ENCODE measurements at places on chromosomes 1 and 21. TPM values are rescaled to one million over a fixed set of nuclear protein-coding genes. Genes with fewer than 3 reads are reported as not detected.

DNA sequence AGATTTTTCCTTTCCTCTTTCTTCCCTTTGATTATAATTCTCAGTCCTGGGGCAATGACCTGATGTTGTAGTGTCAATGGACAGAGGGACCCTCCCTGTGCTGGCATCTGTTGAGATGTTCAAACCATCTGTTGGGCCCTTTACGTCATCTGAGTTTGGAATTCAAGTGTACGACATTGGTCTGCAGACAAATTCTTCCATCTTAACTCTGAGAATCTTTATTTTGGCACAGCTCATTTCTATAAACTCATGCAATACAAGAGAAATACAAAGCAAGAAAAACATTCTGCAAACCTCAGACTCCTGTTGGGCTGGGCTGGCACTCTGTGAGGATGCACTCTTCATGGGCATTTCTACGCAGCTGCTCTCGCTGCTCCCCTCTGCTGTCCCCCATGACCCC is 54.2 kb downstream of the IFI44 start:
- no peak for DNase-seq

DNA sequence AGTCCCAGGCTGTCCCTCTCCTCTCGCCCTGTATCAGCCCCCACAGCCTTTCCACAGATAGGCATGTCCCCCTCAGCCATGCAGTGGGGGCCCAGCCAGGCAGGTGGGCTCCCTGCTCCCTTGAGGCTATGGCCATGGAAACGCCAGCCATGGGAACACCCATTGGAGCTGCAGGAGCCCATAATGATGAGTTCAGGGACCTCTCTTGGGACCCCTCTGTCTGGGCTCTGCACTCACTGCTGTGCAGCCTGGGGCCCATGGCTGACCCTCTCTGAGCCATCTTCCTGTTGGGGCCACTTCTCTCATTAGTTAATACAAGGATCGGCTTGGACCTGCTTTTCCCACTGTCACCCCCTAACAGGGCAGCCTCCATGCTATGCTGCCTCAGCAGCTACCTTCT is 33.2 kb downstream of the WNT3A start:
- DNase-seq, result no peak

- DNase-seq, result no peak
Observed at GRCh38 chr1:216193839-216194443, 229.3 kb downstream of the USH2A start.

- no peak for DNase-seq
Observed at GRCh38 chr1:212643877-212644276, 35.3 kb downstream of the ATF3 start.

LORICRIN gene
- polyA plus RNA-seq, result not detected

GRCh38 chr1:54994355-54994990 is 4.3 kb upstream of the BSND start:
- DNase-seq, result no peak

ARHGEF2 gene
- 86.7 TPM for polyA plus RNA-seq

- no peak for DNase-seq
Observed at GRCh38 chr1:243316366-243316989, 60.6 kb downstream of the SDCCAG8 start.

DNA sequence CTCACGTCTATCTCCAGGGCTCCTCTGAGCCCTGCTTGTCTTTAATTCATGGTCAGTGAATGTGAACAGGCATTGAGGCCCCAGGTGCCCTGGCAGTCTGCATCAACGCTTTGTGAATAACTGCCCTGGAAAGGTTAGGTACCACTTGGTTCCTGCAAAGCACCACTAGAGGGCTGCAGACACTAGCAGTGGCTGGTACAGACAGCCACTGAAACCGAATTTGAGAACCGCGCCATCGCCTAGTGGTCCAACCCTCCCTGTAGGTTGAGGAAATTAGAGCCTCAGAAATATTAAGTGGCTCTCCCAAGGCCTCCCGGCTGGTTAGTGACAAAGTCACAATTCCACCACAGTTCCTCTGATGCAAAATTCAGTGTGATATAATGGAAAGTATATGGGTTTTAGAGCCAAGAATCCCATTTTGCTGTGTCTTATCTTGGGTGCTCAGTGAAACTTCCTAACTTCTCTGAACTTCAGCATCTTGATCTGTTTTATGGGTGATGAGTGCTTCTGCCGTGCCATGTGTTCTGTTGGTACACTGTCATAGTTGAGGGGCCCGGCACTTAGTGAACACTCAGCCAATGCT is 46.2 kb upstream of the BCL9 start:
- peak; percentile 77 for DNase-seq

A3GALT2 gene
- polyA plus RNA-seq, result not detected

DNA sequence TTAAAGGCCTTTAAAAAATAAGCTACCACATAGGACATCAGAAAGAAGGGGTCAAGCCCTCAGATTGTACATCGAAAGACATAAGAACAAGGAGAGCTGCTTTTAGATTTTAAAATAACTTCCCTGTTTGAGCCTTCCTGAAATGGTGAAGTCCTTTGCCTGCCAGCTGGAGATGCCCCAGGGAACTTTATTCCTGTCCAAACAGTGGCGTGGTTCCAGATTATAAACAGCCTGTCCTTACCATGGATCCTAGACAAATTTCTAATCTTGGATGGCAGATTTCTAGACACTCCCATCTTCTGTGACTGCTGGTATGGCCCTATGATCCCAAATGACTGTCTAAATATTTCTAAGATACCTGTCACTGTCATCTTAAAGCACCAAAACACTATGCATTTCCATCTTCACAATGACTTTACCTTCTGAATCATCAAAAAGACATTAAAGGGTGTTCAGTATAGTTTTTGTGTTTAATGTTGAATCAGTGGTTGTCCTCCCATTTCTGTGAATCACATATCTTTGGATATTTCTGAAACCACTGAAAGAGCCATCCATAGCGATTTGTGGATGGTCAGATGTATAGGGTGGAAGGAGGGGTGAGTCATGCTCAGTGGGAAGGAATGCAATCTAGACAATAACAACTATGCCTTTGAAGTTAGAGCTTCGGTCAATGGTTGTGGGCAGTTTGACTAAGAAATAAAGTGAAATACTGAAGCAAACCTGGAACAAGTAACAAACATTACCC is 23.2 kb downstream of the ILDR2 start:
- DNase-seq, result no peak

DNA sequence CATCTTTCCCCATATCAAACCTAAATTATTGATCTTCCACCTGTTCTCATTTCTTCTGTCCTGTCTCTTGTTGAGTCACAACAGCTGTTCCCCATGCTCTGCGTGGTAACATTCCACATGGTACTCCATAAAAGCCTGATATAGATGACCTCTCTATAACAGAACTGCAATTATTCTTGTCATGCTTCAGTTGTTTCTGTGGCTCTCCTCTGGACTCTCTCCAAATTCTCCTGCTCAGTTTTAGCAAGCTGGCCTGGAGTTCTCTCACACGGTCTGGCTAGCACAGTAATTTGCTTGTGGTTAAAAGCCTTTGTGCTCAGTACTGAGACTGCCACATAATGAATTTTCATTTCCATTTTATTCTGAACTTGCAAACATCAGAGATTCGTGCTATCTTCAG is 10.6 kb upstream of the LRRC39 start:
- peak; percentile 69 for DNase-seq

DNA sequence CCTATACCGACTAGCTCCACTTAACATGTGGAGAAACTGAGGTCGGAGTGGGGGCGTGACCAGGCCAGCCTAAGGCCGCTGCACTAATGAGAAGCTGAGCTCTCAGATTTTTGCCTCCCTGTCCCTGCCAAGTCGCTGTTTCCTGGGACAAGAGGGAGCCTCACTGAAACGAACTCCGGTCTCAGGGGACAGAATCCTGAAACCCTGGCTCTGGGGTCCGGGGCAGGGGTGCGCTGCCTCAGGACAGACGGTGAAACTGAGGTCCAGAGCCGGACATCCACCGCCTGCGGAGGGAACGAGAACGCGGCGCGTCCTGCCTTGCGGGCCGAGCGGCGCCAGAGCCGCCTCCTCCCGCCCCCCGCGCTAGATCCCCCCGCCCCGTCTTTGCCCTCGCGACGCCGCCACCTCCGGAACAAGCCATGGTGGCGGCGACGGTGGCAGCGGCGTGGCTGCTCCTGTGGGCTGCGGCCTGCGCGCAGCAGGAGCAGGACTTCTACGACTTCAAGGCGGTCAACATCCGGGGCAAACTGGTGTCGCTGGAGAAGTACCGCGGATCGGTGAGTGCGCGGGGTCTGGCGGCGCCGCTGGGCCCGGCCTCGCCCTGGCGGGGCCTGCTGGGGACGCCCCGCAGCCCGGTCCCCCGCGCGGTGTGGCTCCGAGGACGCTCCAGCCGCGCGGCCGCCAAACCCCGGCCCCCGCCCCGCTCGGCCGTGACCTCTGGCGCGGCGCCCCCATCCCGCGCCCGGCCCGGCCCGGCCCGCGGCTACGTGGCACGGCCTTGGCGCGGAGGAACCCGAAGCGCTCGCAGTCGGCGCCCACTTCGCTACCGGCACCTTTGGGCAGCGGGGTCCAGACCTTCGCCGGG is at the start of gene GPX7:
TSS of gene GPX7 (plus strand) at position 381 of the 865 bp plus-strand sequence. CDS start at position 420, 39 bp downstream.
- peak; percentile 37 for DNase-seq

CD160 gene
- polyA plus RNA-seq, result 3.5 TPM

DNA sequence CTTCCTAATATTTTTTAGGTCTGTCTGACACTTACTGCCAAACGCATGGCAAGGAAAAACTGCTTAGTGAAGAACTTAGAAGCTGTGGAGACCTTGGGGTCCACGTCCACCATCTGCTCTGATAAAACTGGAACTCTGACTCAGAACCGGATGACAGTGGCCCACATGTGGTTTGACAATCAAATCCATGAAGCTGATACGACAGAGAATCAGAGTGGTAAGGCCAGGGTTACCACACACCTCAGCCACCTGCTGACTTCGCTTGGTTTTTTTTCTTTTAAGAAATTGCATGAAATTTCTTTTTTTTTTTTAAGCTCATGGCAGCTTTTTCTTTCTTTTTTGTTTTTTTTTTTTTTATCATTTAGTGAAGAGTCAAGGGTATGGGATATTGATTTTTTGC is 17.2 kb downstream of the ATP1A1 start:
- no peak for DNase-seq

- no peak for DNase-seq
Observed at GRCh38 chr21:36966821-36967768, 626 bp upstream of the HLCS start.

GRCh38 chr1:98086156-98086555 is 165.3 kb upstream of the DPYD start:
- no peak for DNase-seq

DCST1 gene
- polyA plus RNA-seq, result 0.58 TPM

DNA sequence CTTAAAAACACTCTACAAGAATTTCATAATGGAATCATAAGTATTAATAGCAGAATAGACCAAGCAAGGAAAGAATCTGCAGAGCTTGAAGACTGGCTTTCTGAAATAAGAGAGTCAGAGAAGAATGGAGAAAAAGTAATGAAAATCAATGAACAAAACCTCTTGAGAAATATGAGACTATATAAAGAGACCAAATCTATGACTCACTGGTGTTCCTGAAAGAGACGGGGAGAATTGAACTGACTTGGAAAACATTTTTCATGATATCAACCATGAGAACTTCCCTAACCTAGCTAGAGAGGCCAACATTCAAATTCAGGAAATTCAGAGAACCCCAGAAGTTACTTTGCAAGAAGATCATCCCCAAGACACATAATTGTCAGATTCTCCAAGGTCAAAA is 85.6 kb downstream of the GDAP2 start:
- no peak for DNase-seq

DNA sequence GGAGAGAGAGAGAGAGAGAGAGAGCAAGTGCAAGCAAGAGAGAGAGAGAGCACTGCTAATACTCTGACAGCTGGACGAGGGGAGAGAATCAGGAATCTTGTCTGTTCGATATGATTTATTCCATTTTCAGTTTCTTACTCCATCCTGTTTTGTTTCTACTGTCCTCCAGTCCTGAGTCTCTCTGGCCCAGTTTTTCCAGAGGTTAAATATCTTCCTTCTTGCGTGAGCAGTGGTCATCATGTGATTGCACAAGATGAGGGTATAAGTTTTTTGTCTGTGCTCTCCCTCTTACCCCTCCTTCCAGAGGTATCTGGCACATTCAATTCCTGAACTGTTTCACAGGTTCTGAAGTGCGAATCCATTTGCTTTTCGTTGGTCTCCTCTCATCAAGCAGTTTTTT is 16.8 kb downstream of the UBE2U start:
- DNase-seq, result no peak

WNT2B gene
- 4.5 TPM for polyA plus RNA-seq

NPHS2 gene
- polyA plus RNA-seq, result 420 TPM

DNA sequence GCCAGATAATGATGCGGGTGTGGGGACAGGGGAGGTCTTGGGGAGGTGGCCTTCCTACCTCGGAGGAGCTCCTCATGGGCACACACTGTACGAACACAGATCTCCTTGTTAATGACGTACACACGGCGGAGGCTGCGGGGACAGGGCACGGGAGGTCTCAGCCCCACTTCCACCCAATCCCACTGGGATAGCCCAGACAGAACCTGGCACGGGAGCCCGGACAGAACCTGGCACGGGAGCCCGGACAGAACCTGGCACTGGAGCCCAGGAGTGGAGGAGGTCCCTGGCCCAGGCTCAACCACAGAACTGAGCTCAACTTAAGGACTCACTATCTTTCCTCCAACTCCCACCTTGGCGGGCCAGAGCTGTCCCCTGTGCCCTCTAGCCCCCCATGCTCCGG is 5.2 kb downstream of the MFAP2 start:
- DNase-seq, result no peak

- no peak for DNase-seq
Observed at GRCh38 chr21:37412603-37413360, 46.2 kb downstream of the DYRK1A start.

DNA sequence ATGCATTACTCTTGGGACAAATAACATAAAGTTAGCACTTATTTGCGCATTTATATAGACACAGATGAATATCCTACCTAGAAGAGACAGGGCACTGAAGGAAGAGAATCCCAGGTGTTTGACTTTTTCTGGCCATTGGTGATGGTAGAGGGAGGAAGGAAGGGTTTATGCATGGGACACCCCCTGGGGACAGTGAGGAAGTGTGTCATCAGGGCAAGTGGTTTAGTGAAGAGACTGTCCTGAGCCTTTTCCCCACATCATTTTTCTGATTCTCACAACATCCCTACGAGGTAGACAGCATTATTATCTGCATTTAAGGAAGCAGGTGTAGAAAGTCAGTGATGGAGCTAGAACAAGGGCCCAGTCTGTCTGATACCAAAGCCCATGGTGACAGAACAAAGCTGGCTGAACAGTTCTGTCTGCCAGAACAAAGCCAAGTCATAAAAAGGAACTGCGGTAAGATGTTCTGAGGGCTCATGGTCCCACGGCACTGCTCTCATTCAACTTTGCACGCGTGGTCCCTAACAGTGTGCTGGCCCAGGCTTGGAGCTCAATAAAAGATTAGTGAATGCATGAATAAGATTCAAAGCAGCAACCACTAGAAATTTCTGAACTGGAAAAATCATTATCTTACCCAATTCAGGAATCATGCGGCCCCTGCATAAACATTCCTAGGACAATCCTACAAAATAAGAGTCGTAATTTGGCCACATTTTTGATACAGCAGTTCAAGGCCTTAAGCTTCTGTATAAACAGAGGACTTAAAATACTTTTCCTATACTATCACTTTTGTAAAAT is 12.2 kb upstream of the CDC42BPA start:
- DNase-seq, result no peak

GRCh38 chr1:111938536-111938935 is 50.9 kb downstream of the KCND3 start:
- DNase-seq, result no peak

HCRTR1 gene
- polyA plus RNA-seq, result 0.13 TPM

GRCh38 chr21:26068776-26069175 is 101.8 kb downstream of the APP start:
- DNase-seq, result no peak

GRCh38 chr1:166189126-166189525 is 22.3 kb upstream of the FAM78B start:
- no peak for DNase-seq

RCSD1 gene
- polyA plus RNA-seq, result 12.0 TPM

GRCh38 chr21:25657140-25657539 is 18.1 kb downstream of the JAM2 start:
- no peak for DNase-seq

SPRR1A gene
- not detected for polyA plus RNA-seq

FCER1G gene
- polyA plus RNA-seq, result 10.8 TPM

CERS2 gene
- 307 TPM for polyA plus RNA-seq

Measured in left kidney (tissue), 8 donors.